ENCODE measurements at places on chromosomes 1 and 21.
A peak's percentile ranks its signal among the peaks of the same experiment; 100 is the strongest.

DNA sequence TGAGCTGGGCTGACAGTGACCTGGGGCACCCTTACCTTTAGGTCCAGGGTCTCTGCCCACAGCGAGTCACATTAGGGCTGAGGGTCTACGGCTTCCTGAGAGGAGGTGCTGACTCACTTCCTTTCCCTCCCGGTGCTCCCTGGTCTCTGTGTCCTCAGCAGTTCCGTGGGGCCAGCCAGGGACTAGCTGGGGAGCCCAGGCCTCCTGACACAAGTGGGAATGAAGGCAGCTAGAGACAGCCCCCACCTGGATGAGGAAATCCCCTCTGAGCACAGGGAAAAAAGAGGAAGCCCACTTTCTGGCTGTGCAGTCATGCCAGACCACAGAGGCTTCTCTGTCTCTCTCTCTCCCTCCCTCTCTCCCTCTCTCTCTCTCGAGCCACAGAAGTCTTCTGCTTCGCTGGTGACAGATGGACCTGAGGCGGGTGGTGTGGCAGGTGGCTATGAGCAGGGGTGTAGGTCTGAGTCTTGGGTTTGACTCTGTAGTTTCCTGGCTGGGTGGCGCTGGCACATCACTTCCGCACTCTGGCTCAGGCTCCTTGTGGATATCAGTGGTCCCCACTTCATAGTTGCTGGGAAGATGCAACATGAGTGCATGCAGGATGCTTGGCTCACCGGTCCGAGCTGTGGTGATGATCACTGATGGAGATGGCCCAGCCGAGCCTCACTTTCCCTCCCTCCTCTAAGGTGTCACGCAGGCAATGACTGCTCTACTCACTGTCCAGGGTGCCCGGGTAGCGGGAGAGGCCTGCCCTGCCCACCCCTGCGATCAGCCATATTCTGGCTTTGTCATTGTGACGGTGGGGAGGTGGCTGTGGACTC, 3.5 kb downstream of the SLC66A1 start:
- DNase-seq: no peak

GRCh38 chr1:42957229-42957879, 1.3 kb downstream of the SLC2A1 start:
- no peak for DNase-seq

DNA sequence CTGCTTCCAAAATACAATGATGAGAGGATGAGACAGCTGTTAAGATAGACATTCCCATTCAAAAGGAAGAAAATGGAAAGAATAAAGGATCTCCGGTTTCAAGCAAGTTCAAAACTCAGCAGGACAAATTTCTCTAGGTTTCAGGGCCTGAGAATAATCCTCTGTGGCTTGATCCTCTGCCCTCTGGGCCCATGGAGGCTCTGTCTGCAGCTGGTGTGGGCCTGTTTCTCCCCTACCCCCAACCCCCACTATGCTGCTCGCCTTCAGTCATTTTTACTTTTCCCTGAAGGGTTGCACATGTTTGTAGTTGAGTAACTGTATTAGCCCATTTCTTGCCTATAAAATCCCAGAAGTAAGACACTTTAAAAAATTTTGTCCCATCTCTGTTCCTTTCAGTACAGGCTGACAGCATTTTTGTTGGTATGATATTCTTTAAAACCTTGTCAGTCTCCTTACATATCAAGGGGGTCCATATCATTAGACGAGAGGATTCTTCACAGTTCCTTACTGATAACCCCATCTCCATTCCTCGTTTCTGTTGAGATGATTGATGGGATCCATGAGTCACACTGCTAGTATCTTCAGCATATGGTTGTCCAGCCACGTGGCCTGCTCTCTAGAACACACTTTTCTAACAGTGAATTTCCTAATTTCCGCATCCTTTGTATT, 10.5 kb downstream of the ZMYM4 start:
- no peak for DNase-seq

DNA sequence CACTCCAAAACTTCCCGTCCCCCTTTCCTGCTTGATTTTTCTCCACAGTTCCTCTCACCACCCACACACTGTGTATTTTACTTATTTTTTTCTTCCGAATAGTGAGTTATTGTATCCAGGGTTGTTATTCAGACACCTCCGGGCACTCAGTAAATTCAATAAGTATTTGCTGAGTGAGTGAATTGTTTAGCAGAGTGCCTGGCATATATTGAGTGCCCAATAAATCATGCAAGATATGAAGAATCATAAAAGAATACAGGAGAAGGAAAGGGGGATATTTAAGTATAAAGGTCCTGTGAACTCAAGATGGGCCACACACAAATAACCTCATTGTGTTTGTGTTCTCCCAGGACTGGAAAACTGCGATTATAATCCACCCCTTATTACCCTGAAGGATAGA, 139.9 kb downstream of the GALNT2 start:
- no peak for DNase-seq

- no peak for DNase-seq
These were observed 531 bp downstream of the SNIP1 start for GRCh38 chr1:37553598-37553926.

GRCh38 chr21:29029524-29029923, 5.1 kb downstream of the USP16 start:
- no peak for DNase-seq

DNA sequence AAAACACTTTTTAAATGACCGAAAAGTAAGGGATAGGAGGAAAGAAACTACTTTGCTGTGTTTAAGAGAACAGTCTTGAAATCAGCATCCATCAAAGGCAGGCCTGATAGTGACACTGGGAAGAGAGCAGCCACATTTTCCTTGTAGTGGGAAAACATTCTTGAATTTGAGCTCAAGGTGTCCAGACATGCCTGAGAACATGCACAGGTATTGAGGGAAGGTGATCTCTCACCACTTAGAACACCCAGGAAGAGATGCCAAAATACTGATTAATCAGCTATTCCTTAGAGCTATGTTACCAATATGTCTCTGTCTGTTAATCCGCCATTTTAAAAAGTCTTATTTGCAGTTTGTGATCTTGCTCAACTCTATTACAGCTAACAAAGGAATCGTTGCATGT, 25.9 kb downstream of the IL12RB2 start:
- no peak for DNase-seq

DNA sequence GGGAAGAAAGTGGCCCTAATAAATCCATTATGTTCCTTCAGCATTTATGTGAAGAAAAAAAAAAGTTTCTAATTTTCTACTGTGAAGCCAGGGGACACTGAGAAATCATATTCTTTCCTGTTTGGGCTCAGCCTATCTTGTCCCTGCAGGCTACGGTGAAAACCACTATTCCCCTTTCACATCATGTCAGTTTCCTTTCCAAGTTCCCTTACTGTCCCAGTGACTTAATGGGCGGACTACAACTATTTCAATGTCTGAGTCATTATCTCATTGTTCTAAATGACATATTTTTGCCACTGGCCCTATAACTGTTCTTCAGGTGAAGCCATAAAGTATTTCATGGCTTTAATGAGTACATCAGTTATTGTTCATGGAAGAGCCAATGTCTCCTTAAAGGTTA, 71.3 kb upstream of the BEND5 start:
- no peak for DNase-seq

- DNase-seq: no peak
These were observed 6.1 kb upstream of the CD1A start for GRCh38 chr1:158248118-158248517.

DNA sequence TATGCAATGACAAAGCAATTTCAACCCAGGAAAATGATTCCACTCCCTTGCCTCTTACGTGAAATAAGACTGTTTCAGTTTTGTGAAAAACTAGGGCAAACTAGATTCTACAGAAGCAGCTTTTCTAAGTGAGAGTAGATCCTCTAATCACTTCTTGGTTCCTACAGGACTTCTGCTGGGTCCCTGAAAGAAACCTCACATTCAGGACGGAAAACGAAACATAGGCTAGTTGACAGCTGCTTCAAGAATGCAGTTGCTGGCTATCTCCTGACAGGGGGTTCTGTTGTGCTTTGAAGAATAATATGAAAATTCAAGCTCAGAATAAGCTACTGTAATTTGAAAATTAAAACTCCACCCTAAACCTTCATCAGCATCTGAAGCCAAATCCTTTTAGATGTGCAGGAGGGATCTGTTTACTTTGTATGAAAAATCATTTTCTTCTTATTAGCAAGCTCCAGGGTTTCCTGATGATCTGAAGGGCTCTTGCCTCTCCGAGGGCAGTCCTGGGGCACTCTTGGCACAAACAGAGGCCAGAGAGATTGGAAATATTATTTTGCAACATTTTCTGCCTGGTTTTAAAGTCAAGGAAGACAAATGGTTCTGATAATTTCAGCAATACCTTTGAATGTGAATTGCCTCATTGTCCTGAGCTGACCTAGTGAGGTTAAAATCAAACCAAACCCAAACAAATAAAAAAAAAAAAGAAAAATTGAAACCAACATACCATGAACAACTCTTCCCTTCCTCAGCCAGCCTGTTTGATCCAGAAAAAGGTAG, 55.0 kb downstream of the NTMT2 start:
- DNase-seq: no peak

- peak; percentile 95 for DNase-seq
These were observed at the start of gene TRIM45 for GRCh38 chr1:117121589-117122329. Gene TRIM45 (minus strand): TSS chr1:117121749. CDS start chr1:117121201, 548 bp downstream.

- DNase-seq: no peak
These were observed at the start of gene FCRLA for GRCh38 chr1:161706482-161707347. Gene FCRLA (plus strand): TSS chr1:161707229. CDS start chr1:161707265, 36 bp downstream.

DNA sequence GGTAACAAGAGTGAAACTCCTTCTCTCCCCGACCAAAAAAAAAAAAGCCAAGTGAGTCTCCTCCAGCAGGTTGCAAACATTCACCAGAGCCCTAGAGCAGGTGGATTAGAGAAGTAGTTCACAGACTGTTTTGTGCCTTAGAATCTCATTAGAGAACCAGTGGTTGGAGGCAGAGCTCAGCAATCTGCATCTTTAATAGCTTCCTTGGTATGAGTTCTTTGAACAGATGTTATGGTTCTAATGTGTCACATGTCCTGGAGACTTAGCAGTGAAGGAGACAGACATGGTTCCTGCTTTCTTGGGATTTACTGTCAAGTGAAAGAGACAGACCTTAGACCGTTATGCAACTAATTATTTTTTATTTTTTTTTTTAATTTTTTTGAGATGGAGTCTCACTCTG, 26.8 kb downstream of the SESN2 start:
- DNase-seq: no peak

DNA sequence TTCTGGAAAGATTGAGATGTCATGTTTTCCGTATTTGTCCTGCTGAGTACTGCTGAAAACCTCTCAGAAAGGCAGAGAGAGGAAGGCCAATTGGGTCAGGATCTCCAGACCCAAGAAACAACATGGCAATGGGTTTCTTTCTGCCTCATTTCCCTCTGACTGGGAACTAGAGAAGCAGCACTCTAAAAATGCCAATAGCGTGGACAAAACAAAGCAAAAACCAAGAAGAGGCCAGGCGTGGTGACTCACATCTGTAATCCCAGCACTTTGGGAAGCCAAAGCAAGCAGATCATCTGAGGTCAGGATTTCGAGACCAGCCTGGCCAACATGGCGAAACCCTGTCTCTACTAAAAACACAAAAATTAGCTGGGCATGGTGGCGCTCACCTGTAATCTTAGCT, 18.3 kb downstream of the TNFRSF9 start:
- no peak for DNase-seq

GRCh38 chr1:7052701-7053100, 267.4 kb downstream of the CAMTA1 start:
- DNase-seq: no peak

DNA sequence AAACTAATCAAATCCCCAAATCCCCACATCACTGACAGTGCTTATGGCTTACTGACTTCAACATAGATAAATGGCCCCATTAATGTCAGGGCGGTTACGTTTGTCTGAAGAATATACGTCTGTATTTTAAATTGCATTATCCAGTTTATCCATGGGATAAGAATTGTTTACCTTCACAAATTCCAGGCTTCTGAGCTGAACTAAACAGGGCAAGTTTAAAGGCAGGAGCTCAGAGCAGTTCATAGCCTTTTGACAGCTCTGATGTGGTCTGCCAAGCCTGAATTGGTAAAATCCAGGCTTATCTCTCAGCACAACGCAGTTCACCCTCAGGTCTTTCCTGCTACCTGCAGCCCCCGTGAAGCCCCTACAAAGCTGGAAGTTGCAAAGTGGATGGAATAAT, 79.5 kb upstream of the GREM2 start:
- DNase-seq: no peak

GRCh38 chr1:200346700-200347099, 63.1 kb downstream of the ZNF281 start:
- DNase-seq: no peak

- DNase-seq: no peak
These were observed 767 bp downstream of the PDIK1L start for GRCh38 chr1:26112407-26112775.

DNA sequence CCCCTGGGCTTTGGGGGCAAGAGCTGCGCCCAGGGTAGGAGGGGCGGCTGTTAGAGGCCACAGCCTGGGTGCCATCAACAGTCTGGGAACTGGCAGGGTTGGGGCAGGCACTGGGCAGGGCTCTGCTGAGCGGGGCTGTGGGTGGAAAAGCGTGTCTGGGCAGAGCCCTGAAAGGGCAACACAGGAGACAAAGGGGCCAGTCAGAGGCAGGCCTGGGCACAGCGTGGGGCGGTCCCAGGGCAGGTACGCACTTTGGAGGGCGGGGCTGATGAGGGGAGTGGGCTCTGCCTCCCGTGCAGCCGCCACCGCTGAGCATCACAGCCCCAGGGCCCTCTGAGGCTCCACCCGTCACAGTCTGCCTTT, 13.9 kb downstream of the CELSR2 start:
- DNase-seq: no peak

- no peak for DNase-seq
These were observed 76.4 kb downstream of the ST3GAL3 start for GRCh38 chr1:43783671-43784205.

DNA sequence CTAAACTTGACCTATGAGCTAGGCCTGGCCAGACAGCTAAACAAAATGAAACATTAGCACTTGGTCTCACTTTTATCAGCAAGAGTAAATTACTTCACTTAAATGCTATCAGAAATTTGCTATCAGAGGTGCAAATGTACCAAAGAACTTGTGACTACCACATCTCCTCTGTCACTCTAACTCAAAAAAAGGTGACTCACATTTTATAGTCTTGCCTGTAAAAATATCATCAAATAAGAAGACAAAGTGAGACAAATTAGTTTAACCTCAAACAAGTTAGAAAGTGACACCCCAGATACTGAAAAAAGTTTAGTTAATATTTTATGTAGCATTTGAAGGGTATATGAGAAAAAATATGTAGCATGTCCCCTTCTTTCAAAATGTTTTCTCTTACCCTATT, 76.9 kb downstream of the EPS15 start:
- no peak for DNase-seq

GRCh38 chr1:25134801-25135461, 97.4 kb downstream of the SYF2 start:
- DNase-seq: no peak

- DNase-seq: no peak
These were observed 101.9 kb upstream of the ACTL8 start for GRCh38 chr1:17653276-17653675.

- no peak for DNase-seq
These were observed 451.9 kb upstream of the VAMP3 start for GRCh38 chr1:7319196-7319595.

GRCh38 chr21:34004974-34005373, 68.4 kb upstream of the MRPS6 start:
- DNase-seq: peak; percentile 77

- no peak for DNase-seq
These were observed 41.3 kb upstream of the GPR52 start for GRCh38 chr1:174406421-174406820.

GRCh38 chr1:191551019-191551418, 607.2 kb upstream of the RGS18 start:
- no peak for DNase-seq
